GM13976 (cell line): ENCODE measurements at places on chromosomes 7 and 10.

- no peak for DNase-seq
Observed at GRCh38 chr10:29557665-29558064, 77.1 kb downstream of the SVIL start.

DNA sequence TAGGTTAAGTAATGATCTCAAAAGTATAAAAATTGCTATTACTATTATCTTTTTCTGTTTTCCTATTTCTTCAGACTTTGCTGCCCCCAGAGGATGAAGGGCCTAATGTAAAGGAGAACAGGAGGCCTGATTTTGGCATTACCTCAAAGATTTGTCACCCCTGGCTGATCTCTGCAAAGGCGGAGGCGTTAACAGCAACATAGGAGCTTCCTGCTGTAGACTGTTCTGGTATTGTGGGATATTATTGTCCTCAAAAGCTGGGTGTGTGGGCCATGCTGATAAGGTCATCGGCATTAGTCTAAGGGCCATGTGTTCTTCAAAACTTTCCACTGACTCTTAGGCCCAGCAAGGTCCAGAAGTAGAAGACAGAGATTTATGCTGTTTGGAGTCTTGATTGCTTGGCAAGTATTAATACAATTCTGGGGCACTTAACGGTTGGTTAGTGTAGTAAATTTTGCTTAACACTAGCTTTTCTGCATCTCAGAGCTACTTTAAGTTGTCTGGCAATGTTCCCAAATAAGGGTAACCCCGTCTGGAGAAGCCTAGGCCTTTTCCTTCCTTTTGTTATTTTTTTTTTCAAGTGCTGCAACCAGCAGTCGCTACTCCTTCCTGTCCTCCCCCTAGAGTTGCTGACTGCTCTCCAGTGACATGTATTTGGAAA lies 14.0 kb upstream of the ENTPD1 start:
- peak; percentile 49 for DNase-seq

GRCh38 chr7:17963281-17963680 lies 23.0 kb upstream of the SNX13 start:
- no peak for DNase-seq

DNA sequence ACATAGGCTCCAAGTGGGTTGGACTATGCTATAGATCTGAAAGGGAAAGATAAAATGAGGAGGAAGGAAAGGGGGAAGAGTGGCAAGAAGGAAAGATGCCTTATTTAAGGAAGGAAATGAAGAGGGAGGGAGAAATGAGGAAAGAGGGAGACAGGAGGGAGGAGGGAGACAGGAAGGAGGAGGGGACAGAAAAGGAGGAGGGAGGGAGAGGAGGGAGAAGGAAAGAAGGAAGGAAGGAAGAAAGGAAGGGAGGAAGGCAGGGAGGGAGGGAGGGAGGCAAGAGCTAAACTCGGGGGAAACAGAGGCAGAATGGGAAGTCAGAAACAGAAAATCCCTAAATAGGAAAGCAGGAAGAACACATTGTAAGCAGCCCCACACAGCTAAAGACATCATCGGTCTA lies 67.4 kb downstream of the KIAA1549 start:
- DNase-seq: no peak

- no peak for DNase-seq
Observed at GRCh38 chr10:69490876-69491275, 39.6 kb downstream of the TSPAN15 start.

DNA sequence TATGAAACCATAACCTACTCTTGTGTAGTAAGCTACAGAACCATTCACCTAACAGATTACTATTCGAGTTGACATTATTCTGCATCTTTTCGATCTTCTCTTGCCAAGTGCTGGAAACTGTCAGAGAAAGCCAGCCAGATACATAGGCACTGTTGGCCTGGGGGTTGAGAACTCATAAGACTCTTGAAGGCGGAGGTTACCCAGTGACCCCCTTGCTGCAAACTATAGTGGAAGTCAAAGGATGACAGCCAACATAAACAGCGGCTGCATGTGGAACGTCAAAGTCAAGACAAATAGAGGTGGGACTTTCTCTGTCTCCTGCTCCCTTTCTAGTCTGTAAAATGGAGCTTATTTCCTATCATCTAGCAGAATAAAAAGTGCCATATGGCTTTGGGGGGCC lies 394.2 kb downstream of the LRMDA start:
- DNase-seq: no peak

DNA sequence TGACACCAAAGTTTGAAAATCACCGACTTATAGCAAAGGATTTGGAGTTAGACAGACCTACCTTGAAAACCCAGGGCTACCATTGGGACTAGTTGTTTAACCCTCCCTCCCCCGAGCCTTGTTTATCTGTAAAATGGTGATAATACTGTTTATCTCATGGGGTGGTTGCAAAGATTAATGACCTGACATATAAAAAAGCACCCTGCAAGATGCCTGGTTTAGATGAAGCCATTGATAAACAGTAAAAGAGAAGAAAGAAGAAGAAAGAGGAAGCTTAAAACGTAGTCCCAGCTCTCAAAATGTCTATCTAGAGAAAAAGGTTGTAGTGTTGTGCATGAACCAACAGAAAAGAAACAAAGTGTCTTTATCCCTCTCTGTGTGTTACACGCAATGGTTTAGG lies 145.7 kb downstream of the FGFR2 start:
- no peak for DNase-seq

GRCh38 chr10:115171392-115171960 lies 78.3 kb downstream of the ATRNL1 start:
- DNase-seq: no peak

GRCh38 chr7:101488826-101489572 lies 126.3 kb downstream of the COL26A1 start:
- DNase-seq: no peak

GRCh38 chr10:27448921-27449320 lies 55.2 kb upstream of the RAB18 start:
- DNase-seq: no peak

- no peak for DNase-seq
Observed at GRCh38 chr7:27435461-27435860, 192.9 kb downstream of the EVX1 start.

GRCh38 chr7:100827330-100828226 lies at the start of gene EPHB4:
Gene EPHB4 (minus strand): TSS chr7:100827523. CDS start chr7:100827030, 493 bp downstream.
- DNase-seq: peak; percentile 31

DNA sequence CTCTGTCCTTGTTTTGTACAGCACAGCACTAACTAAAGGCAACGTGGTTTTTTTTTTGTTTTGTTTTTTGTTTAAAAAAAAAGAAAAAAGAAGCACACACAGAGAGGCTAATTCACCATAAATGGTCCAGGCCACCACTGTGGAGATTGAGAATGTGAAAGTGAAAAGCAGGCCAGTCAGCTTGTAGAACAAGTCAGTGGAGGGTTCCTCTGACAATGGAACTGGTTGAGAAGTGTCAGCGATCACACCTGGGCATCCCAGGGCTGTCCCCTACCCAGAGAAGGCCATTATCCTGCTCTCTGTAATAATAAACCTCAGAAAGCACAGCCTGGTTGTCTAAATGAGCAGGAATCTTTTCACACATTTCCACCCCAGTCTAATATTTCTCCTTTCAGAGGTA lies 119.6 kb upstream of the ZNF438 start:
- DNase-seq: no peak

GRCh38 chr7:73703757-73704639 lies 15.5 kb downstream of the STX1A start:
- DNase-seq: peak; percentile 80

DNA sequence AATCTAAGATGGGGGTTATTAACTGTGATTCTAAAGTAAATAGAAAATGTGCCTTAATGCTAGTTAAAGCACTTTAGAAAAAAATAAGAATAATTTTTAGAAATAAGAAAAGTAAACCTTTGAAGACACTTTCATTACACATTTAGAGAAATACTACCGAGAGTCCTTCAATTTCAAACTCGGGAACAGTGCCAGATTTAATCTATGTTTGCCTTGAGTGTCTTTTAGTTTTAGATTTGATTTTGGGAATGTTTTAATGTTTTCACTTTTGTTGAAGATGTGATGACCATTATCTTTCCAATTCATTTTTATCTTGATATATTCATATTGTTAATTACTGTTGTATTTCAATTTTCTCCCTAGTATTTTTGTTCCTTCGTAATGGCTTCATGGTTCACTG lies 592.7 kb upstream of the MGMT start:
- no peak for DNase-seq

GRCh38 chr7:148472406-148472805 lies 118.2 kb upstream of the C7orf33 start:
- DNase-seq: no peak

DNA sequence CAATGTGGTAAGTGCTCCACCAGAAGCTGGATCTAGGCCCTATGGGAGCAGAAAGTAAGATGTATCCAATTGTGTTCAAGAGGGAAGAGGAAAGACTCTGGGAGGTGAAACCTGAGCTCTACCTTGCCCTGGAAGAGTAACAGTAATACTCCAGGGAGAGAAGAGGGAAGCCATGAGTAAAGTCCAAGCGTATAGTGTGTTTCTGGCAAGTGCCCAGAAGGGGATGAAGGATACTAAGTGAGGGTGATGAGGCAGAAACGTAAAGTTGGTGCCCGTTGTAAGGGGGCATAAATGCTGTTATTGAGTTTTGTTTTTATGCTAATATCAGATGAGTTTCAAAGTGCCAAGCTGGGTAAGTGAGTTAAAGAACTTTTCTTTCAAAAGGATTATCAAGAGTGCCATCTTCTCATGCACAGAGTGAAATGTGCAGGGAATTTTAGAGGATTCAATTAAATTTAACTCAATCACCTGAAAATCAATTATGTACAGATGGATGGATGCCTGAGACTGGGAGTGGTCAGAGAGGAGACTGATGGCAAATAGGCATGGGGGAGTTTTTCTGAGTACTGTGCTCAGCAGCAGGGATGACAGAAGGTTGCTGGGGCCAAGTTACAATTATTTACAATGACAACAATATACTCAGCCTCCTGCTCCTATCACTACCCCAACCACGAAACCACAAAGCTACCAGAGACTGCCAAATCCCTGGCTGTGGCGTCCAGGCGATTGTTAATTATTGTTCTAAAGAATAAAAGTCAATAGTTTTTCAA lies 123.3 kb upstream of the LAMB4 start:
- DNase-seq: no peak

DNA sequence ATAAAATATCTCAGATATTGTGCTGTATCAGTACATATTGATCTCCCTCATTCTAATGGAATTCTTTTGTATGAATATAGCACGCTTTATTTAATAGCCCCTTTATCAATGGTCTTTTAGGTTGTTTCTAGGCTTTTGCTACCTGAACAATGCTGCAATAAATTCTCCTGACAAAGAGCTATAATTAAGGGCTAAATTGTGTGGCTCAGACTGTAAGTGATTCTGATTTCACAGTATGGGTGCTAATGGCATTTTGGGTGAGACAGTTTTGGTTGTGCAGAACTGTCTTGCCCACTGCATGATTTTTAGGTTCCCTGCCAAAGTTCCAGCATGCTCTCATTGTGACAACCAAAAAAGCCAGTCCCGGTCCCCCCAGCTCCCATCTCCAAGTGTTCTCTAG lies 363.2 kb downstream of the REEP3 start:
- DNase-seq: no peak

- DNase-seq: peak; percentile 45
Observed at GRCh38 chr7:69603937-69604494, 5.7 kb downstream of the AUTS2 start.

- no peak for DNase-seq
Observed at GRCh38 chr7:78296644-78297371, 498.2 kb downstream of the PHTF2 start.

DNA sequence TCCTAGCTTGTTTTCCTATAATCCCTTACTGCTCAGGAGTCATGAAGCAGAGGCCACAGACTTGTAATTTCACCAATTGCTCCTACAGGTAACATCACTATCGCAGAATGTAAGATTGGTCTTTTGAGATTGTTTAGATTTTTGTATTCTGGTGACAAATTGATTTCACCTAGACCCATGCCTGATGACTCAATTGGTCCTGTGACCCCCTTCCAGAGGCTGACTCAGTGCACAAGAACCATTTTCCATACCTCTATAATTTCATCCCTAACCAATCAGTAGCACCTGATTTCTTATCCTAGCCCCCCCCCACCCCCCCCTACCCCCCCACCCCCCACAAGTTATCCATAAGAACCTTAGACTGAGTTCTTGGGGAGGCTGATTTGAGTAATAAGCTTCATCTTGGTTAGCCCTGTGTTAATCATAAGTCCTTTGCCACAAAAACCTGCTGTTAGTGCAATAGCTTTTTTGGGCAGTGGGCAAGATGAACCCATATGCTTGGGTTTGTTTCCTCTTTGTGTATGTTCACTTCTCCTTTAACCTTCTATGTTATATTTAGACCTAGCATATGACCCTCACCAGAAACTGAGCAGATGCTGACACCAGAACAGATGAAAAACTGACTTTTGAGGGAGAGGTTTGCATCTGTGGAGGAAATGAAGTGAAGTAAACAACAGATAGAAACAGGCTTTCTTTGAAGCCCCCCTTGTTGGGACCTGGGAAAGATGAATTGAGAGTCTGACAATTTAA lies 187.1 kb downstream of the KIF20B start:
- peak; percentile 8 for DNase-seq

DNA sequence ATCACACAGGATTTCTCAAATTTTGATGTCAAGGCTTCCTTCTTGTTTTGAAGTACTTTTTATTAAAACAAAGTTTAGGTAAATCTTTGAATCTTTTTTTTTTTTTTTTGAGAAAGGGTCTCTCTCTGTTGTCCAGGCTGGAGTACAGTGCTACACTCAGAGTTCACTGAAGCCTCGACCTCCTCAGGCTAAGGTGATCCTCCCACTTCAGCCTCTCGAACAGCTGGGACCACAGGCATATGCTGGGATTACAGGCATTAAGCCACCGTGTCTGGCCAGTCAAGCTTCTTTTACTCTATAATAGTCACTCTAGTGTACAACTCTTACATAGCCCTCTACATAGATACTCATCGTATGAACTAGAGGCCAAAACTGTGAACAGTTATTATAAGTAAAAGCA lies 3.4 kb downstream of the RUFY2 start:
- DNase-seq: no peak

DNA sequence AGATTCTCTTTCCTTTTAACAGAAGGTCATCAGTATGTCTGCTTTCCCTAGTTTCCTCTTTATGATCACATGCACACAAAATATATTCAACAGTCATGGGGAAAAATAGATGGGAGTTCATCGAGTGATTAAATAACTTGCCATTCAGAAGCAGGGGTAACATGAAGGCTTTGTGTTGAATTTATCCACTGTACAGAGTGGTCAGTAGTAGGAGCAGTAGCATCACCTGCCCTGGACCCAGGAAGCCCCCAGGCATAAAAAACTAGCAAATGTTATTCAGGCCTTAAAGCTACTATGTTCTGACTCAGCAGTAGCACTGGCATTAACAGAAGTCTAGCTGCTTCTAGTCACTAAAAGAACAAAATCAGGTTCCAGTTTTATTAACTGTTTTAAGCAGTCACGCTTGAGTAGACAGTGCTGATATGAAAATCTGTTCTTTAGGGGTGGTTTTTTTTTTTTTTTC lies 31.4 kb upstream of the FAM133B start:
- no peak for DNase-seq

GRCh38 chr7:24334012-24334411 lies 50.0 kb downstream of the NPY start:
- DNase-seq: no peak
